ENCODE measurements at places on chromosomes 16 and 17. TPM values are rescaled to one million over a fixed set of nuclear protein-coding genes. Genes with fewer than 3 reads are reported as not detected.

HOXB5 gene
- 2.5 TPM for total RNA-seq

NPW gene
- total RNA-seq: 1.0 TPM

RAC3 gene
- total RNA-seq: 40.1 TPM

SOX8 gene
- 1.5 TPM for total RNA-seq

CRHR1 gene
- not detected for total RNA-seq

C16orf54 gene
- not detected for total RNA-seq

CKLF gene
- 64.2 TPM for total RNA-seq

PRSS53 gene
- total RNA-seq: 1.1 TPM
